ENCODE measurements at places on chromosomes 16 and 17.

DNA sequence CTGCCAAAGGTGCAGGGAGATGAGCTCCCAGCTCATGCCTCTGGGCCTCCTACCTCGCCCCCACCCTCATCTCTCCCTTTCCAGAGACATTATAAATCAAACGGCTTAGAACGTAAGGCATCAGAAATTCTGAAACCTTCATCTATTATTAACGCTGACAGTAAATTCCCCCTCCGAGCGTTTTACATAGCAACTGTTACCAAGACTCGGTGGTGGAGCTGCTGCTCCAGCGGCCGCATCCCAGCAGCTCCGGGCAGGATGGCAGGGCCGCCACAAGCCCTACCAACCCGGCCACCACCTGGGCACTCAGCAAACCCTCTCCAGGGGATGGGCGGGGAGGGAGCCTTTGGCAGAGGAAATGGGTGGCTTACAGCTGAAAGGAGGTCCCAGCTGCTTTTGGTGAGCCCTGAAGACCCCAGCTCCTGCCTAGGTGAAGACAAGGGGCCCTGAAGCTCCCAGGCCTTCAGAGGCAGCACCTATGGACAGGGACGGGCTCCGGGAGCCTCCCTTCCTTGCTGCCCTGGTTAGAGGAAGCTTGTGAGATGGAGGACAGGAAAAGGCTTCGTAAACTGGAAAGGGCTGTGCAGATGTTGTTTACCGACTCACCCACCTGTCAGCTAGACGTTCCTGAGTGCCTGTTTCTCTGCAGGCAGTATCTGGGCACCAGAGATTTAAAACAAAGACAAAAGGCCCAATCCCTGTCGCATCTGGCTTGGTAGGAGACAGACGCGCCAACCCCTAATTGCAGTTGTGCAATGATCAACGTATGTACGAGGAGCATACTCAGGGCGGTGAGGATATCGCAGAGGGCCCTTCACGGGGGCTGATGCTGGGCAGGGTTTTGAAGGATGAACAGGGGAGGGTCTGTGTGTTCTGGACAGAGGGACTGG lies 76.9 kb downstream of the RAI1 start:
- DNase-seq, result peak; percentile 89

- DNase-seq, result no peak
Measured at GRCh38 chr17:63722403-63722802, 19.2 kb downstream of the STRADA start.

DNA sequence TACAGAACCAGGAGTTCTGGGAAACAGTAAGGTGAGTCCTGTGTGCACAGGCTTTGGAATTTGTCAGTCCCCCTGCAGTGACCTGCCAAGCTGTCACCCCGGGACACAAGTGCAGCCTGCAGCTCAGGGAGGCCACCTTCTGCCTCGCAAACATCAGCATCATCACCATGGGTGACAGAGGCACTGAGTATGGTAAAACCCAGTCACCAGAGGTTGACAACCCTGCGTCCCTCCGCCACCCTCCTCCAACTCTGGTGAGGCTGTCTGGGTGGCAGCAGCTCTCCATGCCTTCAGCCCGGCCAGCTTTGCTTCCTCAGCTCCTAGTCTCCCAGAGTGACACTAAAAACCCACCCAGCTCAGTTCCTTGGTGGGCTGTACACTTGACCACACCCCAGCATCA lies 221.0 kb downstream of the CPPED1 start:
- no peak for DNase-seq

- peak; percentile 77 for DNase-seq
Measured at GRCh38 chr17:38982858-38983746, 15.9 kb upstream of the FBXO47 start.

DNA sequence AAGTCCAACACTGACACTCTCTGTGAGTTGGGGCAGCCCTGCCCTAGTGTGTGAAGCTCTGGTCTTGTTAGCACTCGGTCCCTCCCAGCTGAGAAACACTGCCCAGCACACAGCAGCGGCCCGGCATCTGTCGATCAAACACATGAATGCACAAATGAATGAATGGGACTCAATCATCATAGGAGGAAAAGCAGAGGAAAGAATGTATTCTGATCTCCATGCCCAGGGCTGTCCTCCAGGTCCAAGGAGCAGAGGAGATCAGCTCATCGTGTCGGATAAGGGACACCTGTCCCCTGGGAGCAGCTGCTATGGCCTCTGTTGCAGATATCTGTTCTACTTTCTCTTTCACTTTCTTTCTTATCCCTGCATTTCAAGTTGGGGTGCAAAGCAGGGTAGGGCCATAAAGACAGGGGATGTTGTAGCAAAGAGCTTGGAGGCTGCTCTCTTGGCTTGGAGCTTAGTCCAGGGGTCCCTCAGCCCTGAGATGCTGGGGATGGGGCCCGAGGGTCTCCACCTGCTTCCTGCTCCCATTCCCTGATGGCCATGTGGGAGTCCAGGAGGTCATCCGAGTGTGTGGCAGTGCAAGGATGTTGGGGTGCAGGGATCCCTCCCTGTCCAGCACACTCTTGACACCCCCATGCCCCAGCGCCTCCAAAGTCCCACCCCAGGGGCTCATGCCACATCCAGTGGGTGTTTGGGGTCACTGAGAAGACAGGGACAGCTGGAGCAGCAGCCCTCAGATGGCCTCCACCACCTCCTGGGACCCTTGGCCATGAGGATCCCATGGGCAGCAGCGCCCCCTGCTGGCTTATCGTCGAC lies 88.2 kb downstream of the IRF8 start:
- peak; percentile 28 for DNase-seq

GRCh38 chr16:83513008-83513755 lies 294.6 kb upstream of the HSBP1 start:
- DNase-seq, result no peak

DNA sequence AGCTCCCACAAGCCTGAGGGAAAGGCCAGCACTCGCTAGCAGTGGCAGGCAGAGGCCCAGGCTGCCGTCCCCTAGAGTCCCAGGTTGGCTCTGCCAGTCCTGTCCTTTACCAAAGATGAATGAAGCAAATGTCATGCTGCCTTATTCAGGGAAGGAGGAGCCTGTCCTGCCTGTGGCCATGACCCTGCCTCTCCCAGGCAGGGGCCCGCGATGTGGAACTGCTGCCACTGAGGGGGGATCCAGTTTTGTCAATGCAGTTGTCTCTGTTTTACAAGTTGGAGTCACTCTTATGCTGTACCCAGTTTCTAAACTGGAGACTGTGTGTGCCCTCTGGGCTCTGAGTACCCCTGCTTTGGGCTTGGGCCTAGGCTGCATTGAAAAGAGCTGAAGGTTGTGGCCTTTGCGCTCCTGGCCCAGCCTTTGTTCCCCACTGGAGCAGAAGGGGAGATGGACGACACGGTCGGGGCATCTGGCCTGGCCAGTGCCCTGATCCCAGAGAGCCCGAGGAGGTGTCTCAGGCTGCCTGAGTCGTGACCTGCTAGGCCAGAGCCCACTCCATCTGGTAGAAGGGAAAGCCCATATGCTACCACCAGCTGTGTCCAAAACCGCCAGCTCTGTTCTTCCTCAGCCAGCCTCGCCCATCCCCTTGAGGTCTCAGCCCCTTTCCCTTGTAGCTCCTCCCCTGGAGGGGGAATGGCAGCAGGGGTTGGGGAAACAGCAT lies 5.5 kb downstream of the LIMD2 start:
- DNase-seq, result peak; percentile 68

GRCh38 chr17:76545918-76546555 lies 6.2 kb downstream of the PRCD start:
- DNase-seq, result no peak

DNA sequence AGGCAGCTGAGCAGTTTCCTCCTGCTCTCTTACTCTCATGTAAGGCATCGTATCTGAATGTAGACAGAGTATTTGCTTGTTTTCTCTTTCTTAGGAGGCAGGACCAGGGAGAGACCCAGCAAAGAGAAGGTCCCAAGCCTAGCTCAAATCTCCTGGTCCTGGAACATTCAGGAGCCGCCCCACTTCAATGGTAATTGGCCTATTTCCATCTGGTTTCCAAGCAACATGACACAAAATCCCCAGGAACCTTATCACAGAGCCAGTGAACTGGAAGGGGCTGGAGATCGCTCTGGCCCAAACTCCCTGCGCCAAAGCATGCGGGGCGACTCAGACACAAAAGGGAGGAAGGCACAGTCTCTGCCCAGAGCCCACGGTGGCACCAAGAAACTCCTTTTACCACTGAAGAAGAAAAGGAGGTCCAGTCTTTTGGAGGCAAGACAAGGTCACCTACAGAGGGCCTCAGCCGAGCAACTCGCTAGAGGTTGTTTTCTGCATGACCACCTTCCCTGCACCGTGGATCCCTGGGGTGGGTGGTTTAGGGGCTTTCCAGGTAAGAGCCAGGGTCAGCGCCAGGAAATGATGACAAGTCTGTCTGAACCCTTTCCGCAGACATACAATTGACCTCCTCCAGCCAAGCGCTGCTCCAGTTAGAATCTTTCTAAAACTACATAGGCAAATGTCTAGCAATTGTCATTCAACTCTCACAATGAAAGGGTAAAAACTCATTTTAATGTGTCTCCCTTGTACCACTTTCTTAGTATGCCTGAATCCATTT lies 394.7 kb downstream of the SOX9 start:
- no peak for DNase-seq

GRCh38 chr17:8857919-8858318 lies 9.6 kb downstream of the PIK3R6 start:
- DNase-seq, result no peak

DNA sequence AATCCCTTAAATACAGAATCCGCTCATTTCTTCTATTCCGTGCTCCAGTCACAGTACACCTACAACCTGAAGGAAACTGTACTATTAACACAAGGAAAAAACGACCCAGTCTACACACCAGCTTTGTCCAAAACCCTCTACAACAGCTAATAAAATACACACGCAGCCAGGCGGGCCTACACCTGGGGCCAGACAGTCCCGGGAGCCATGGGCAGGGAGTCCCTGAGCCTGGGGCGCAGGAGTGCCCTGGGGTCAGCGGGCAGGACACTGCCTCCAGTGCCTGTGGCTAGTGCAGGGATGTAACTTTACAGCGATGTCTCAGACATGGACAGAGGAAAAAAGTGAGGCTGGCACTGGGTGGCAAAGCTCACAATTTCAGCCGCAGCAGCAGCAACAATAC lies 28.5 kb downstream of the GNPTG start:
- DNase-seq, result no peak

- DNase-seq, result no peak
Measured at GRCh38 chr17:59121901-59122480, 15.3 kb upstream of the TRIM37 start.

- DNase-seq, result peak; percentile 54
Measured at GRCh38 chr17:41917679-41918313, 955 bp downstream of the ACLY start.

GRCh38 chr17:17151962-17152361 lies 54.2 kb downstream of the PLD6 start:
- DNase-seq, result peak; percentile 74

DNA sequence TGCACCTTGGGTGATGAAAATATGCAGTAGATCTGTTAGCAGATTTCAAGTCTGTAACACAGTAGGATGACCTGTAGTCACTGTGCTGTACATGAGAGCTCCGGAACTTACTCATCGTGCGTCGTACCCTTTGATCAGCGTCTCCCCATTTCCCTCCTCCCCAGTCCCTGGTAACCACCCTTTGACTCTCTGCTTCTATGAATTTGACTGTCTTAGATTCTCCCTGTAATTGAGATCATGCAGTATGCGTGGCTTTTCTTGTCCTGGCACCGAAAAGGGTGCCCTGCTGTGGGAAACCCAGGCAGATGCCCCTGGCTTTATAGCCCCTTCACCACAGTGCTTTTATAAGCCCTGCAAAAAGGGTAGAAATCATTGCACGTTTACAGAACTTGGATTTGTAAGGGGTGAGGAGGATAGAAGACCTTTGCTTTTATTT lies 20.5 kb downstream of the CLEC16A start:
- DNase-seq, result no peak

GRCh38 chr17:70295731-70296130 lies 126.4 kb downstream of the KCNJ2 start:
- peak; percentile 0 for DNase-seq

- peak; percentile 74 for DNase-seq
Measured at GRCh38 chr16:15857724-15858560, 1.1 kb upstream of the MYH11 start.

DNA sequence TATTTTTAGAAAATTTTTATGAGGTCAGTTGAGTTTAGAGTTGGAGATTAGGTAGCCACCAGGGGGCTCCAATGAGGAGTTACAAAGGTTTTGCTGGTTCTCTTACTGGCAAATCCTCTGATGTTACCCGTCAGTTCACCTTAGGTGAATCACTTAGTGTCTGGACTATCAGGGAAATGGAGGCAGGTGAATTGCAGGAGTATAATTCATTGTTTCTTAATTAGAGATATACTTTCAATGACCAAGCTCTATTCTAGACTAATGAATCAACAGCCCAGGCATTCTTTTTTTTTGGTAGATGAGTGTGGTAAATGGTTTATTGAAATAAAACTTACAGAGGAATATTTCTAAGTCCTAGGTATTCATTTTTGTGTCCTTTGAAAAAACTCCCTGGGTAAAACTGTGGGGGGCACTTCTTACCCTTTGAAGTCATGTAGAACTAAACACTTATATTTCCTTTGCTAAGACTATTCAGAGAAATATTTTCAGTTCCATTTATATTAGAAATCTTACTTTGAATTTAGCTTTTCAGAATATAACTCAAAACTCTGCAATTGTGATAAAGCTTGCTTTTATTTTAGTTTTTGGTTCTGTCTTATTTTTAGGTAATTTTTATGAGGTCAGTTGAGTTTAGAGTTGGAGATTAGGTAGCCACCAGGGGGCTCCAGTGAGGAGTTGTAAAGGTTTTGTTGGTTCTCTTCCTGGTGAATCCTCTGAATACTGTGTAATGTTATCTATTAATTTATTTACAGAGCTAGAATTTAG lies 17.7 kb downstream of the PSMD11 start:
- DNase-seq, result peak; percentile 79

- no peak for DNase-seq
Measured at GRCh38 chr16:85969159-85969558, 70.2 kb downstream of the IRF8 start.

- no peak for DNase-seq
Measured at GRCh38 chr16:48507886-48508285, 102.1 kb downstream of the N4BP1 start.

GRCh38 chr17:17742133-17742621 lies 60.9 kb downstream of the RAI1 start:
- no peak for DNase-seq

DNA sequence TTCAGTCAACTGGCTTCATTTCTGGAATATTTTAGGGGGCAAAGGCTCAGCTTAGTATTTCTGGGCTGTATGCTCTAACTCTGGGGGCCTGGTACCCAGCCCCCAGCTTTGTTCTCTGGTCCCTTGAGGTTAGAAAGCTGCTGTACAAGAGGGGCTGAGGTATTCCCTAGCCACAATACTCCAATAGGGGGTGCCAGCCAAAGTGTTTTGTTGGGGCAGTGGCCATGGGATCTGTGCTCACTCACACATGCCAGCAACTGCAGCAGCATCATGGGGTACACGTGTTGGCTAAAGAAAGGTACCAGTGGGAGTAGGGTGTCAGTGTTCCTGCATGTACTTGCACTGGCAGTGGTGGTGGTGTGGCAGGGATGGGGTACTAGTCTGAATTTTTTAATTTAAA lies 257.3 kb downstream of the CA10 start:
- DNase-seq, result no peak
